ENCODE measurements at places on chromosomes 2 and 18.

GRCh38 chr2:46984642-46985476 lies 69.3 kb upstream of the MCFD2 start:
- DNase-seq, result no peak

GRCh38 chr18:11308499-11308898 lies 159.1 kb upstream of the PIEZO2 start:
- DNase-seq, result no peak

- no peak for DNase-seq
Measured at GRCh38 chr2:3654531-3655225, 3.3 kb upstream of the ALLC start.

- DNase-seq, result no peak
Measured at GRCh38 chr2:210456571-210456970, 20.0 kb downstream of the LANCL1 start.

- DNase-seq, result no peak
Measured at GRCh38 chr18:62531078-62531477, 8.3 kb downstream of the ZCCHC2 start.

DNA sequence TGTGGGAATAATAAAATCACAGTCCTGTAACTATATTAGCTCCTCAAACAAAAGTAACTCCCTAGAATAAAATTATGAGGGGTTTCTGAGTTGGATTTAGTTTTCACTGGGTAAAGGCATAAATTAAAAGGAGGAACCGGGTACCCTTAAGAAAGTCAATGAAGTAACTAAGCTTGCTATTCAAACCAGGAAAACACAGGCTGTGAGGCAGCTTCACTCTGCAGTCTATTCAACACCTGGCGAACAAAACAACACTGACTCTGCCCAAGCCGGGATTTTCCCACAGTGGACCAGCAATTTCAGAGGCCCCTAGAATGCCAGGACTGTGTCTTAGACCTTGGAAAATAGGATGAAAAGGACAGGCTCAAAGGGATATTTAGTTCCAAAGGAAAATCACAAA lies 24.6 kb upstream of the CREB1 start:
- DNase-seq, result no peak

GRCh38 chr2:39156846-39157245 lies 36.0 kb upstream of the SOS1 start:
- DNase-seq, result no peak

DNA sequence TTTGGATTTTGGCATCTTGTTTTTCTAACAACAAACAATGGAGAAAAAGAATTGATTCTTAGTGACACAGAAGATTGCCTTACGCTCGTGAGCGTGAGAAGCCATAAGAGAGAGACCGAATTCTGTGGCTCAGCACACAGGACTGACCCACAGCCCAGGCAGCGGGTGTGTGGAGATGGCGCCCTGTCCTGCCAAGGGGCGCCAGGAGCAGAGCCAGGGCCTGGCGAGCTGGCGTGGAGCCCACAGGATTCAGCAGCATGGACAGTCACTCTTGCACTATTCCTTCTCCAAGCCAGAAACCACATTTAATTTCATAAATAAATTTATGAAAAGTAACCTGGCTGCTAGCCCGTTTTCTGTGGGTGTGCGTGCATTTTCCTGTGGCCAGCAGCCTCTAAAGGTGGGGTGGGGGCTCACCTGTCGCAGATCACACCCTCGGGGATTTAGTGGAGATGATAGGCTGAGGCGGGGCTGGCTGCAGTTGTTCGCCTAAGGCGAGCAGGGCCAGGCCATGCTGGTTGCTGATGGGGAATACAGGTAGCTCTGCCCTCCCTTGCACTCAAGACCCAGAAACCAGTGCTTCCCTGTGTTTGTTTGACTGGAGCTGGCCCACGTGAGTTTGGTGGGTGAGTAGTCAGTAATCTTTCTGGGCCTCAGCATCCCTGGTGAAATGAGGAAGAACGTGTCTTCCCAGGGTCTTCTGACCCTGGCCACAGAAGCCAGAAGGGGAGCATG lies 46.2 kb downstream of the FAM168B start:
- no peak for DNase-seq

- no peak for DNase-seq
Measured at GRCh38 chr2:197675246-197675645, at the start of gene RFTN2. Gene RFTN2 (minus strand): TSS chr2:197675587. CDS start chr2:197675458, 129 bp downstream.

- no peak for DNase-seq
Measured at GRCh38 chr2:113282747-113283533, 4.2 kb upstream of the PAX8 start.

- DNase-seq, result no peak
Measured at GRCh38 chr2:67528320-67528719, 131.2 kb downstream of the ETAA1 start.

GRCh38 chr2:28606986-28607441 lies 111.2 kb downstream of the PLB1 start:
- no peak for DNase-seq

DNA sequence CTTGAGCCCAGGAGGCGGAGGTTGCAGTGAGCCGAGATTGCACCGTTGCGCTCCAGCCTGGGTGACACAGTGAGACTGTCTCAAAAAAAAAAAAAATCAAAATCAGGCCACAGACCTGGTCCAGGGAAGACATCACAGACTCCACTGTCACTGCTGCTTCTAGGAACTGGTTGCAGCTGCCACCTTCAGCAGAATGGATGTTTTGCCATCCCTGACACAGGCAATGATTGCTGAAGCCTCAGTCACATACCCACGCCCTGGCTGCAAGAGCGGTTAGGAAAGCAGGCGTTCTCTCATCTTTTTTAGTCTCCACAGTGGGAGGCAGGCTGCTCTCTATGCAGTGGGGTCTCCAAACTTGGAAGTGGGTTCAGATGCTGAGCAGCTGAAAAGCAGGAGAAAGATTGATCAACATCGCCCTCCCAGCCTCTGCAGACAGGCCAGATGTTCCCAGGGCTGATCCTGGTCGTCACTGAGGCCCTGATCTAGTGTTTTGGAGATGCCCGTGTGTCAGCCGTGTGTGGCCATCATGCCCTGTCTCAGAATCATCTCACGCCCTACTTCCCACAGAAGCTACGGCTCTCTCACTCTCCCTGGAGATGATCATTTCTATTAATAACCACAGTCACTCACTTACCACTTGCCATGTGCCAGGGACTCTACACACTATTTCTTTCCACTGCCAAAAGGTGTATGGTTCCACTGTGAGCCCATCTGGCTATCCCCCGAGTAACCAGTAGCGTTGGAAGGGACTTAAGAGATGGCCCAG lies 91.8 kb downstream of the PLB1 start:
- no peak for DNase-seq

GRCh38 chr2:192775459-192776262 lies 580.9 kb upstream of the TMEFF2 start:
- no peak for DNase-seq

Measured in activated gamma-delta T cell treated with Interleukin-2 at 50 U/mL for 16 hours (primary cell).